ENCODE measurements at places on chromosomes 3 and 15. TPM values are rescaled to one million over a fixed set of nuclear protein-coding genes. Genes with fewer than 3 reads are reported as not detected.

The PARL gene
- total RNA-seq, result 52.8 TPM

The KNG1 gene
- total RNA-seq, result 0.14 TPM

The CFAP100 gene
- total RNA-seq, result not detected

DNA sequence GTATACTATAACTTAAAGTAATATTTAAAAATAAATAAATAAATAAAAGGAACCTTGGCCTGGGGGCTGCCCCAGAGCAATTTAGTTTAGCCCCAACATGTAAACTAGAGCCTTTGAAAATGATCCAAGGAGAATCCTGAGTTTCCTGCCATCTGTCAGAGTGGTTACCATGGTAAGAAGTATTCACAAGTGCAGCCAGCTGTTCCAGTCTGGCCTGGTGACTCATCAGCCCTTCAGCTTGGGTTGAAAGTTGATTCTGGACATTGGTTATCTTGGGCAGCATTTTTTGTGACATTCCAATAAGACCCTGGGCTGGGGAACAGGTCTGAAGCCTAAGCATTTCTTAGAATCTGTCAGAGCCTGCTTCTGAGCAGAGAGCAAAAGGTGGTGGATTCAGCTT, 72.7 kb upstream of the LRTM1 start:
- no peaks in the 10 kb centered on the region for H3K27me3 ChIP-seq
- no peak overlapping the region for H3K4me3 ChIP-seq

- no peak overlapping the region for H3K27ac ChIP-seq
These were observed 123.4 kb downstream of the EEFSEC start for GRCh38 chr3:128276577-128277183.

DNA sequence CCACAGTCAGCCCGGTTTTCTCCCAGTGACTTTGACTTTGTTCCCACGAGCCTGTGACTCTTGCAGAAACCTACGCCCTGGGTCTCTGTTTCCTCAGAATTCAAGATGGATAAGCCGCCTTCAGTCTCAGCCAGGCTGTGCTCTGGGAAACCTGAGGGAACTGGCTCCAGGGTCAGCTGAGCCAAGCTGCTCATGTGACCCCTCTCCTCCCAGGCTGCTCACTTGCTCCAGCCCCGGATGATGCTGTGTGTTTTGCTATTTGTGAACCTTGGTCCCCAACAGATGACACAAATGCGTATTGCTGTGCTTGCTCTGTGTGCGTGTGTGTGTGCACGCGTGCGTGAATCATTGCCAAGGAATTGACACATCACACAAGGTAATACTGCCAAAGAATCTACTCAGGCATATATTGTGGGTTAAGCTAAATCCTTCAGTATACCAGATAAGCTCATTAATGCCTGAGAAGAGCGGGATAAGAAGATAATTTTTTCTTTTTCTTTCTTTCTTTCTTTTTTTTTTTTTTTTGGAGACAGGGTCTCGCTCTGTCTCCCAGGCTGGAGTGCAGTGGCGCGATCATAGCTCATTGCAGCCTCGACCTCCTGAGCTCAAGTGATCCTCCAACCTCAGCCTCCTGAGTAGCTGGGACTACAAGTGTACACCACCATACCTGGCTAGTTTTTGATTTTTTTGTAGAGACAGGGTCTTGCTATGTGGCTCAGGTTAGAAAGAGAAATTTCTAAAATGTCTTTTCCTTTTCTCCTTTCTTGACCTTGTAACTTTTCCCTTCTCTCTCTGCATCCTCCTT, 29.2 kb upstream of the UMPS start:
- no peak for DNase-seq
- H3K27me3 ChIP-seq, result no peaks in the 10 kb centered on the region

- no peaks in the 10 kb centered on the region for H3K27me3 ChIP-seq
- no peak for DNase-seq
- H3K4me1 ChIP-seq, result no peaks in the 10 kb centered on the region
- H3K4me3 ChIP-seq, result no peak overlapping the region
These were observed 1066.5 kb downstream of the PLOD2 start for GRCh38 chr3:145094355-145094941.

DNA sequence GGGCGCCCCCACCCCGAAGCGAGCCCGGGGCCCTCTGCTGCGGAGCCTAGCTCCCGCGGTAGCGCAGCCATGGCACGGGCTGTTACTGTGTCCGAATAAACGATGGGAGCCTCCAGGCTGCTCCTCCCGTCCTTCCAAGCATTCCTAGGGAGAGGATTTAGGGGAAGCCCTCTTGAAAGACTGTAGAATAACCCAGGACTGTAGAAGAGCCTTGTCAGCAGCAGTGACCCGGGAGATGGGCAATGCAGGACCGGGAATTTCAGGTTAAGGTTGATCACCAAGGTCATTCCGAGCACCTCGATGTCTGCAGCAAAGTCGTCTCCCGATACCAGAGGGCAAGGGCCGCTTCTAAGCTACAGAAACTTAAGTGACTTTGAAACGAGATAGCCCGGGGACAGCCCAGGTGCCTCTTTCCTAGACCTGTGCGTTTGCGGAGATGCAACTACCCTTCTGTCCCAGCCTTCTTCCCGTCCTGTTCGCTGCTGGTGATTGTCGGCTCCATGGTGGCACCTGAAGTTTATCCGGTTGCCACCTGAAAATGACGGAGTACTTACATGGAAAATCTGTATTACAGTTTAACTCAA, 753 bp upstream of the MYO5A start:
- no peaks in the 10 kb centered on the region for H3K36me3 ChIP-seq
- H3K4me1 ChIP-seq, result peaks cover 24% of the 10 kb centered on the region
- H3K27ac ChIP-seq, result peak overlapping the region; percentile 74

GRCh38 chr3:10376353-10376752, 55.4 kb upstream of the SEC13 start:
- no peak overlapping the region for H3K4me3 ChIP-seq
- H3K4me1 ChIP-seq, result peaks cover 22% of the 10 kb centered on the region
- H3K27me3 ChIP-seq, result no peaks in the 10 kb centered on the region
- no peaks in the 10 kb centered on the region for H3K36me3 ChIP-seq

- H3K4me1 ChIP-seq, result no peaks in the 10 kb centered on the region
- no peaks in the 10 kb centered on the region for H3K36me3 ChIP-seq
- DNase-seq, result no peak
- no peaks in the 10 kb centered on the region for H3K27me3 ChIP-seq
- H3K4me3 ChIP-seq, result no peak overlapping the region
These were observed 258.4 kb upstream of the AGTR1 start for GRCh38 chr3:148439254-148439822.

Data from left ventricle myocardium inferior (tissue), 1 donor.